ENCODE measurements at places on chromosomes 2 and 18. TPM values are rescaled to one million over a fixed set of nuclear protein-coding genes. Genes with fewer than 3 reads are reported as not detected.

DNA sequence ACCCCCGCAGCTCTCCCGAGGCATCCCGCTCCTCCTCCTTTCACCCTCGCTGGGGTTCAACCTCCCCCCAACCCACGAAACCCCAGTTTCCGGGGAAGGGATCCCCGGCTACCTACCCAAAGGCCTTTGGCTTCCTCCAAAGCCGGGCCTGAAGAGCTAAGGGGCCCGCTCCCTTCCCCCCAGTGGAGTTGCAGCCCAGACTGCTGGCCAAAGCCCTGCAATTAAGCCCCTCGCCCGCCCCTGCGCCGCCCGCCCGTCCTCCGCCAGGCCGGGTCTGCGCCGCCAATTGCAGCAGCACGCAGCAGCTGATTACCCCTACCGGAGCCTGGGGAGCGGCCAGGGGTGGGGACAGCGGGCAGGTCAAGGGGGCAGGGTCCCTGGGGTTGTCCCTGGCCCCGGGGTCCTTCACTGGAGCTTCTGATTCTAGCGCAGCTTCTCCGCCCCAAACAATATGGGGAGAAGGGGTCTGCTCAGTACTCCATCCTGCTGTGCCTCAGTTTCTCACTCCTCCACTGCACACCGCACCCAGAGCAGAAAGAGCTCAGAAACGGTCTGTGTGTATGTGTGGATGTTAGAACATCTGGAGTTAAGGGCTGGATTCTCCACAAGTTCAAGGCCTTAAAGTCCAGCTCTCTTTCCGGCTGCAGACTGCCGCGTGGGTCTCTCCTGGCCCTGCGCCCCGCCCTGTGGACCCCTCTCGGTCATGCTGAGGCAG is 16.9 kb downstream of the WNT10A start:
- H3K36me3 ChIP-seq = no peaks in the 10 kb centered on the region
- H3K27ac ChIP-seq = no peak overlapping the region
- DNase-seq = peak; percentile 70
- H3K4me3 ChIP-seq = no peak overlapping the region

Gene COL6A3
- total RNA-seq = 0.56 TPM

- no peaks in the 10 kb centered on the region for H3K4me1 ChIP-seq
- no peaks in the 10 kb centered on the region for H3K36me3 ChIP-seq
- no peak overlapping the region for H3K4me3 ChIP-seq
- no peak for DNase-seq
- peaks cover 56% of the 10 kb centered on the region for H3K27me3 ChIP-seq
Observed at GRCh38 chr18:48139431-48140347, 209.2 kb upstream of the SMAD2 start.

GRCh38 chr2:33130544-33130943 is 183.8 kb downstream of the LTBP1 start:
- H3K4me3 ChIP-seq = no peak overlapping the region
- no peak overlapping the region for H3K27ac ChIP-seq
- DNase-seq = no peak
- H3K4me1 ChIP-seq = no peaks in the 10 kb centered on the region
- H3K36me3 ChIP-seq = no peaks in the 10 kb centered on the region
- no peaks in the 10 kb centered on the region for H3K27me3 ChIP-seq

Gene TNFAIP6
- total RNA-seq = not detected

Gene ACADL
- total RNA-seq = 0.96 TPM

Gene PTPRN
- total RNA-seq = 1.1 TPM

Gene MXD1
- 5.1 TPM for total RNA-seq

Gene ASB18
- total RNA-seq = not detected

DNA sequence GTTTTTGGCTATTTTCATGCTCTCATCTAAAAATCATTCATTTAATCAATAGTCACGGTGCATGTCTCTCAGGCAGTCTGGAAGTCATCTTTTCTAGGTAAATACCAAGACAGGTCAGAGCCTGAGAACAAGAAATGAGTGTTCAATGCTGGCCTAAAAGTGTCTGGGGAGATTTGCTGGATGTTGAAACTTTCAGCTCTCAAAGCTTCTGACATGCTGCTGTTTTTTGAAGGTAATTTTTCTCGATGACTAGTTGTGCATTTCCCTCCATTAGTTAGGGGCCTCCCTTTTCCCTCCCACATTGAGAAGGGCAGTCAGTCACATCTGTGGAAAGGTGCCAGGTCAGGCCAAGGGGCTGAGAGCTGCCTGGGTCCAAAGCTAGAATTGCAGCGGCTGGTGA is 115.6 kb downstream of the LPIN1 start:
- no peaks in the 10 kb centered on the region for H3K36me3 ChIP-seq
- DNase-seq = peak; percentile 3
- no peaks in the 10 kb centered on the region for H3K27me3 ChIP-seq
- no peaks in the 10 kb centered on the region for H3K4me1 ChIP-seq

Gene LDAH
- 28.7 TPM for total RNA-seq

- H3K36me3 ChIP-seq = no peaks in the 10 kb centered on the region
- no peak overlapping the region for H3K4me3 ChIP-seq
- H3K27ac ChIP-seq = no peak overlapping the region
- H3K27me3 ChIP-seq = no peaks in the 10 kb centered on the region
- no peaks in the 10 kb centered on the region for H3K4me1 ChIP-seq
Observed at GRCh38 chr18:73355121-73355520, 487.3 kb upstream of the NETO1 start.

DNA sequence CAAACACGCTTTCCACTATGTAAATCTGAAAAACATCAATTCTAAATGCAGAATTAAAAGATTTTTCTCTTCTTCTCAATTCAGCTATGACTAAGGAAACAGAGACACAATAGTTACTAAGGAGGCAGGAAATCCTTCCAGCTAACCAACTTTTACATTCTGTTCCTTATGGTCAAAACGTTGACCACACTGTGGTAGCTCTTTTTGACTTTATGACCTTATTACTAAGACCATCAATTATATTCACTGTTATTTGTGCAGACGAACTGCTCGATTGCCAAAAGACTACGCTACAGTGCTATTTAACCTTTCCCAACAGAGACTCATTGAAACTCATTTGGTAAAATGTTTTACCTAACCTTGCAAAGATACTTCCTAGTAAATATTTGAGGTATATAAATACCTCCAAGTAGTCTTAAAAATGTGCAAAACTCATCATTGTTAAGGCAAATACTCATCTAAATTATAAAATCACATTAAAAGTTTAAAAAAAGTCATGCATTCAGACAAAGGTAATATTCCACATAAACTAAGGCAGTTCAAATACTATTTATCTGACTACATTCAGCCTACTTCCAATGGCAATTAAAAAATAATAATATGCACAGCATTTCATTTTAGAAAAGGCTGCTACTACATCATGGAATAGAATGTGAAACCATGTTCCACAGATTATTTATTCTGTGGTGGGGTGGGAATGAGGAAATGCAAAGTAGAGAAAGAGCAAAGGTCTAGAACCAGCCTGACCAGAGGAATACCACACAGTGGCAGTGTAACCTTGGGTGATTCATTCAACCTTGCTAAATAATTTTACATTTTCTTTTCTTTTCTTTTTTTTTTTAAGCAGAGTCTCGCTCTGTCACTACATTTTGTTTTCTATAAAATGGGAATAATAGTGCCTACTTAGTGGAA is 139.9 kb downstream of the THADA start:
- no peak overlapping the region for H3K4me3 ChIP-seq
- no peaks in the 10 kb centered on the region for H3K36me3 ChIP-seq
- no peak for DNase-seq
- no peaks in the 10 kb centered on the region for H3K27me3 ChIP-seq
- H3K27ac ChIP-seq = no peak overlapping the region

GRCh38 chr18:57807336-57808117 is 4.4 kb upstream of the ATP8B1 start:
- no peak for DNase-seq
- peaks cover 6% of the 10 kb centered on the region for H3K4me1 ChIP-seq
- H3K4me3 ChIP-seq = no peak overlapping the region
- H3K36me3 ChIP-seq = no peaks in the 10 kb centered on the region

- no peaks in the 10 kb centered on the region for H3K36me3 ChIP-seq
- H3K27me3 ChIP-seq = peaks cover 8% of the 10 kb centered on the region
- no peak overlapping the region for H3K27ac ChIP-seq
- H3K4me1 ChIP-seq = no peaks in the 10 kb centered on the region
- H3K4me3 ChIP-seq = no peak overlapping the region
Observed at GRCh38 chr2:1224901-1225300, 188.4 kb upstream of the TPO start.

DNA sequence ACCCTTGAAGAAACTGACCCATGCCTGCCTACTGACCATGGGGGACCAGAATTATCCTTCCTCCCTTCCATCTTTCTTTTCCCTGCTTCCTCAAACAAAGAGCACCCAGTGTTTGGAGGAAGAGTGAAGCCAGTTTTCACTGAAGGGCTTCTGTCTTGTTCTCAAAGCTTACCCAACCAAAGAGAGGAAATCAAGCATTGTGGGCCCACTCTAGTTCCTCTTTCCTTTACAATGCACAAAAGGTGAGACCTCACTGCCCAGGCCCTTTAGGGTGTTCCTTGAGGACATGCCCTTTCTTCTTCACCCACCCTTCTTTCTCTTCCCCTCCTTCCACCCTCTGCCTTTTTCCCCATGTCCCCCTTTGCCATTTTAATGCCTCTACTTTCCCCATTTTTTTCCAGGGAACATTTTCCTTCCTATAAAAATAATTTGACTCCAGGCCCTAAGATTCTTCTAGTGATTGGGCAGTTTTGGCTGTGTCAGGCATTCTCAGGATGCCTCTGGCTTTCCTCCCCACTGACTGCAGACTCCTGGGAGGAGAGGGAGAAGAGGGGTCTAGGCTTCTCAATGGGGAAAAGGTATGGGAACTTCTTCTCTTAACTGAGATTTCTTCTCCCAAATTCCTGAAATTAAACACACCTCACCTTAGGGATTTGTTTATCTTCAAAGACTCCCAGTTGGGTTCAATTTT is 126.6 kb upstream of the RMDN2 start:
- DNase-seq = no peak
- no peak overlapping the region for H3K27ac ChIP-seq
- no peaks in the 10 kb centered on the region for H3K27me3 ChIP-seq
- peaks cover 43% of the 10 kb centered on the region for H3K4me1 ChIP-seq
- H3K4me3 ChIP-seq = no peak overlapping the region

GRCh38 chr2:100767224-100767653 is 52.7 kb upstream of the NPAS2 start:
- DNase-seq = no peak
- no peaks in the 10 kb centered on the region for H3K4me1 ChIP-seq
- H3K27me3 ChIP-seq = no peaks in the 10 kb centered on the region
- no peak overlapping the region for H3K4me3 ChIP-seq

DNA sequence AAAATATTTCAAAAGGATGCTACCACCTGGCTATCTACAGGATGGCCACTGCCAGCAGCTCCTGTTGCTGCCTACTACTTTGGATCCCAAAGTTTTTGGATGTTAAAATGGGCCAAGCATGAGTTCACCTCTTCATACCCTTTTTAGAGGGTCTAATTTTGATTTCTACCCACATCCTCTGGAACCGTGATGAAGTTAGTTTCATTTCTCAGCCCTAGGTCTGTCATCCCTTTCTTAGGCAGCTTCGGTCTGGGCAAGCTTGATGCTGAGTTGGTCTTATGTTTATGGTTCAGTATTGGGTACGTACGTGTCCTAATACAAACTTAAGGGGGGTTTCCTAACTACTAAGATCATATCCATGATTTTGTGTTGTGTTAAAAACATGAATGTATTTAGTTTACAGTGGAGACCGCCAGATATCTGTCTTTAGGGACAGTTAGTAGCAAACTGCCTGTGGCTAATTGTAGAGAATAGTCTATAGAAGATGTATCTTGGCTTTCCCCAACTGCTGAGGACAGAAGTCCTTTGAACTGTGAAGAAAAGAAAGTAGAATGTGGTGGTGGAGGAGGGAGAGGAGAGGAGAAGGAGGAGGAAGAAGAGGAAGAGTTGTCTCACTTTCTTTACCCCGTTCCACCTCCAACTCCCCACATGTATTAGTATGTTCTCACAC is 184.9 kb downstream of the UBE2E3 start:
- H3K27ac ChIP-seq = no peak overlapping the region
- DNase-seq = no peak
- H3K36me3 ChIP-seq = no peaks in the 10 kb centered on the region
- no peaks in the 10 kb centered on the region for H3K4me1 ChIP-seq
- no peaks in the 10 kb centered on the region for H3K27me3 ChIP-seq
- H3K4me3 ChIP-seq = no peak overlapping the region

Gene TTC27
- total RNA-seq = 18.8 TPM
